Activated T-cell treated with anti-CD3 and anti-CD28 coated beads for 1 hour (primary cell): ENCODE measurements at places on chromosomes 11 and 22.

DNA sequence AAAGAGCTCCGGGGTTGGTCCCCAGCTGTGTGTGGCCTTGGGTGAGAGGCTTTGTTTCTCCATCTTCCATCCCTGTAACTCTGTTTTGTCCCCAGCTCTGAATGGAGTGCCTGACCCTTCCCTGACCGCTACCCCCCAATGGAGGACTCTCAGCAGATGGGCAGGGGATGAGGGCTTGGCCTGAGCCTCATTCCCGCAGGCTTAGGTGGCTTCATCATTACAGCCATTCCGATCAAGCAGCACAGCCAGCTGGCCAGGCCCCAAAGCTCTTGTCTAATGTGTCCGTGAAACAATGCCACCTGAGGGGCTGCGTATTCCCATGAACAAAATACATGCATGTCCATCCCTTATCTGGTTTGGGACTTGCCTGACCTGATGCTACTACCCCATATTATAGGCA lies 3.9 kb upstream of the CDC42EP2 start:
- no peak for DNase-seq

DNA sequence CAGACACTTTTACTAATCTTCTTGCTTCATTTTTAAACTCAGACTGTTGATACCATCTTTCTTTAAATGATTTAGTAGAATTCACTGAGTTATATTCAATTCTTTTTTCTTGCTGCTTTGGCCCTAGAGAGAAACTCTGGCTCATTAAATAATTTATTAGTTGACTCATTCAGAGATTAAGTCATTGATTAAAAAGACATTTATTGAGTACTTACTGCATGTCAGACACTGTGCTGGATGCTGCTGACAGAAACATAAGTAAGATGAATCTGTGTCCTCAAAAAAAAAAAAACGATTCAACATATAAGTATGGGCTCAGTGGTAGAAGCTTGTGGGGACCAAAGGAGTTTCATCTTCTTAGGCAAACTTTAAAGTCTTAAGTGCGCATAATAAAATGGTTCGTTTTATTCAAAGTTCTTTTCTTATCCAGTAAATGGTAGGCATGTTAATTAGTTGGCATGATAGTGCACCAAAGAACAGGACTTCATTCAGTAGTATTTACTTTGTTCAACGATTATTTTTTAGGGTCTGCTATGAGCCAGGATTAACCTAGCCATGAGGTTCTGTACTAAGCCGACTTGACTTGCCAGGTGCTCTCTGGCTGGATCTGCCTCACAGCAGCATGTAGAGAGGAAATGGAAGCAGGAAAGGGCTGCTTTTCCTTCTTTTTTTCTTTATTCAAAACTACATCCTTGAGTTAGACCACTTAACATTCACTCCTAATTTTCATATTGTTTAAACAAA lies 281.0 kb upstream of the CTSC start:
- no peak for DNase-seq

DNA sequence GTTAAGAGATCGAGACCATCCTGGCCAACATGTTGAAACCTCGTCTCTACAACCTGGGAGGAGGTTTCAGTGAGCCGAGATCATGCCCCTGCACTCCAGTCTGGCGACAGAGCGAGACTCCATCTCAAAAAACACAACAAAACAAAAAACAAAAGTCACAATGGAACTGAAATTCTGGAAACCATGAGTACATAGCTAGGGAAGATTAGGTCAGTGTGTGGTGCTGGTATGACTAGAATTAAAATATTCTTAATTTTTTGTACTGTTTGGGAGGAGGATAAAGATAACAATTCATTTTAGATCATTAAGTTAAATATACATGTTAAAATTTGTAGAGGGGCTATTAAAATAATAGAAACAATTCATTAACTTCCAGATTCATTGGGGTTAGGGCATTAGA lies 344.4 kb downstream of the TBC1D22A start:
- DNase-seq, result no peak

- DNase-seq, result no peak
These were observed 12.3 kb downstream of the MS4A6A start for GRCh38 chr11:60170566-60170965.

DNA sequence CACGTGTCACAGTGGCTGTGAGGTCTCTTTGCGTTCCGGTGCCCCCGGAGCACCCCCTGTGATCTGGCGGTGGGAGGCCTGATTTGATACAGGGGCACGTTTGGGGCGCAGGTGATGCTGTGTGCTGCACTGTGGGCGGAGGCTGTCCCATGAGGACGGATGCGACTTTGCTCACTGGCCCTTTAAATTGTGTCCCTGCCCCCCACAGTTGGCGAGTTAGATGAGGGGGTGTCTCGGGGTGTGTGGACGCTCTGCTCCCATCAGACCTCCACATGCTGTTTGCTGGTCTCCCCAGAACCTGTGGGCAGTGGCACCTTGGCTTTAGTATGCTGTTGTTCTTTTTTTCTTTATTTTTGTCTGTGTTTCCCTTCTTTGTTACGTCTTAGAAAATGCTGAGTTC lies 5.2 kb downstream of the ZBED4 start:
- no peak for DNase-seq

DNA sequence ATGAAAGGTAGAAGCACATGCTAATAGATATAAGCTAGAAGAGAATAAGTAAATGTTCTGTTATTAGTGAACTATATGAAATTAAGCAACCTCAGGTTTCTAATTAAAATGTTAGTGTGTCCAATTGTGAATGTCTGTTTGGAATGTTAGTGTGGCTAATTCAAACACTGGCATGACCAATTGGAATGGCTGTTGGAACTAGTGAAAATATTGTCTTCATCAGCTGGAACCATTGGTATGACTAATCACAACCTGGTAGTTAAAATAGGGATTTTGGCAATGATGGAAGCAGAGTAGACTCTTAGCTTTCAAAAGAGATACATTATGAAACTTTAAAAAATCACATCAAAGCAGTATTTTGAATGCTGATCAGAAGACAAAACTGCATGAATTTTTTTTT lies 66.8 kb downstream of the CYB5R2 start:
- DNase-seq, result no peak

- no peak for DNase-seq
These were observed 22.9 kb upstream of the MUC5B start for GRCh38 chr11:1199751-1200610.

GRCh38 chr11:102685338-102685737 lies 20.2 kb downstream of the MMP27 start:
- DNase-seq, result no peak

DNA sequence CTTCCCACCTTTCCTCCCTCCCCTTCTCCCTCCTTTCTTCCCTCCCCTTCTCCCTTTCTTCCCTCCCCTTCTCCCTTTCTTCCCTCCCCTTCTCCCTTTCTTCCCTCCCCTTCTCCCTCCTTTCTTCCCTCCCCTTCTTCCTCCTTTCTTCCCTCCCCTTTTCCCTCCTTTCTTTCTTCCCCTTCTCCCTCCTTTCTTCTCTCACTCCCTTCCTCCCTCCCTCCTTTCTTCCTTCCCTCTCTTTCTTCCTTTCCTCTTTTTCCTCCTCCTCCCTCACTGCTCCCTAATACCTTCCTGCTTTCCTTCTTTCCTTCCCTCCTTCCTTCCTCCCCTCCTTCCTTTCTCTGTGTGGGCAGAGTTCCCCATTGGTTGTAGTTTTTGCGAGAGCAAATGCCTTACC lies 76.1 kb downstream of the PGR start:
- DNase-seq, result no peak

DNA sequence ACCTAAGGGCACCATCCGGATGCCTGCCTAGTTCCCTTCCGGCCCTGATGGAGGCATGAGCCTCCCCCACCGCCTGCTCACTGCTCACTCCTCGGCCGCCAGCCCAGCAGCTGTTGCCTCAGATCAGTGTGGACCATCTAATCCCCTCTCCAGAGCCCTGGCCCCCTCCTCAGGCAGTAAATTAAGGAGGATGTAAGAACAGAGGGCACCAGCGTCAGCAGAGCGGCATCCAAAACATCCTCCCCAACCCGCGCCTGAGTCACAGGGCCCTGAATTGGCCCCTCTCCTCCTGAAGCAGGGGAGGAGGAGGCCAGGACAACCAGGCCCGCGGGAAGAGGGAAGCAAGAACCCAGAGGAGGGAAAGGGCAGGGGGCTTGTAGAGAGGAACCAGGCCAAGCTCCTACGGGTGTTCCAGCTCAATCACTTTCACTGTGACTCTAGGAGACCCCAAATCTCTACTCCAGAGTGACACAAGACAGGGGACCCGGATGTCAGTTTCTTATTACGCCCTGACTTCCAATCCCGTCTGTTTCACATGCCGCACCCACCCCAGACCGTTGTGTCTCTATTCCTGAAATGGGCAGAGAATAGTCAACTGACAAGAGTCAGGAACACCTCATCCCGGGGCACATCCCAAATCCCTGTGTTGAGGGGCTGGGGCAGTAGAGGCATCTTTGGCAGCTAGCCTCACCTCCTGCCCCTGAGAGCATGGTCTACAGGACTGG lies 31.3 kb upstream of the MYOD1 start:
- no peak for DNase-seq

GRCh38 chr22:21972293-21972779 lies 10.3 kb downstream of the TOP3B start:
- peak; percentile 50 for DNase-seq

DNA sequence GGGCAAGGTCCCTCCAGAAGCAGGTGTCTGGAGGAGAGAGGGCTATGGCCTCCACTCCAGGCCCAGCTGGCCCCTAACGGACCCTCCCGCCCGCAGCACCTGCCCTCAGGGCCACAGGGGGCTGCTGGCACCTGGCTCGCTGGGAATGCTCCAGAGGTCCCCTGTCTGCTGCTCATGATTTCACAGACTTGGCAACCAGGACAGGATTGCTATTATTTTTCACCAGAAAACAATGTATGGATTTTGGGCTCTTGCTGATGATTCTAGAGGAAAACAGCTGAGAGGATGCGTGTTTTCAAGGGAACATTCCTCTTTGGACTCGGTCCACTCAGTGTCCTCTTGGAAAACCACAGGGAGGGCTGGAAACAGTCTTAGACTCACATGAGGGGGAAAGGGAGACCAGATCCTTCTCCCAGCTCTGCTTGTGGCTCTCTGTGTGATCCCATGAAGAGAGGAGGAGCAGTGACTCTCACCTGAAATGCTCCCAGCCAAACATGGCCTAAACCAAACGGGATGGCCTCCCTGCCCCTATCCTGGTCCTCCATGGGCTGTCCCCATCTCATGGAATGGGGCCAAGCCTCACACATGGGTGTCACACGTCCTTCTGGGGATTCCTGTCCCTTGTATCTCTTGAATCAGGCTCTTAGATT lies 15.8 kb downstream of the MYEOV start:
- no peak for DNase-seq

- no peak for DNase-seq
These were observed 19.0 kb upstream of the CABP7 start for GRCh38 chr22:29700900-29701154.

DNA sequence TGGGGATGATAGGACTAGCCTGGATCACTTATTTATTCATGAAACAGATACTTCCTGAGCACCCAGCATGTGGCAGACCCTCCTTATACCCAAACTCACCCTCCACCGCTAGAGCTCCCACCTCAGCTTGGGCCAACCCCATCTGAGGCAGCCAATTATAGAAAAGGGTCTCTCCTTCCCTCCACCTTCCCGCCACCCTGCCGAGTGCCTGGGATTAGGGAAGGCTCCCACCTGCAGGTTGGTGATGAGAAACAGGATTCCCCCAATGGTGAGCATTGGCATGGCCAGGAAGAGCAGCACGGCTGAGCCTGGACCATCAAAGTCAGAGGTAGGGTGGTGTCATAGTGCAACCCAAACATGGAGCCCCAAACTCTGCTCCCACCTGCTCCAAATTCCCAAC lies 5.9 kb downstream of the SLC43A3 start:
- DNase-seq, result no peak

- no peak for DNase-seq
These were observed 1236.4 kb downstream of the FAM181B start for GRCh38 chr11:81497202-81497804.

DNA sequence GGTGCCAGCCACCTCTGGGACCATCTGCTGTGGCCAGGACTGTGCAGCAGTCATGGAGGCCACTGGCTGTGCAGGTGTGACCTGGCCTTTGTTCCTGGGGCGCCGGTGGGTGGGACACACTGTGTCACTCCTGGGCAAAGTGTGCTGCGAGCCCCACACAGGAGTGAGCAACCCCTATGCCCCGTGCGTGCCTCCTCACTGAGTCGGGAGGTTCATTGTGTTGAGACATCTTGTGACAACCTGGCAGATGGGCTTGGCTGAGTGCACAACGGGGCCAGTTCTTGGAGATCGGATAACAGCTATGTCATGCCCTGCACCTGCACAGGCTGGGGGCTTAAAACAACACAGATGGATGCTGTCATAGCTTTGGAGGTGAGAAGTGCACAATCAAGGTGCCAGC lies 13.5 kb downstream of the ANO1 start:
- no peak for DNase-seq

DNA sequence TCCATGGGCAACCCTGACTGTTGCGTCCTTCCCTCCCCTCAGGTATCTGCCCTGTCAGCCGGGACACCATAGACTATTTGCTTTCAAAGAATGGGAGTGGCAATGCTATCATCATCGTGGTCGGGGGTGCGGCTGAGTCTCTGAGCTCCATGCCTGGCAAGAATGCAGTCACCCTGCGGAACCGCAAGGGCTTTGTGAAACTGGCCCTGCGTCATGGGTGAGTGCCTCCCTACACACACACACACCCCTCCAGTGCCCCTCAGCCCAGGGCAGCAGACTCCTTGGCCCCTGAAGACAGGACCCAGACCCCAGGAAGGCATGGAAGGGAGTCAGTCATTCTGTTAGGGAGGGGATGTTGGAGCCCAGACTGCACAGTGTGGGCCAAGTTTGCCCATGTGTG lies 17.9 kb upstream of the UVRAG start:
- DNase-seq, result no peak

DNA sequence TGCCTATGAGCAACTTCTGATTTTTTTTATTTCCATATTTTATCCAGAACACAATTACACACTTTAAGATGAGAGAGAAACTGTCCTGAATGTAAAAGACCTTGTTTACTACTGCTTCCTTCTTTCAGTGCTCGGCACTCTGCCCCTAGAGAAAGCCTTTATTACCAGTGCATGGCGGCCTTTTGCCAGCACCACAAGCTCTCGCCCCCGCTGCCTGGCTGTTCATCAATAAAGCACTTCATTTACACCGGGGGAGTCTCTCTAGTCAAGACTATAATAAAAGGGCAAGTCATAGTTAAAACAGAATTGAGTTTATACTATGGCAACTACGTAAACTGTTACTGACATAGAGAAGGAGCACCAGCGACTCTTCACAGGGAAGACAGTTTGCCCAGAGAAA lies 259.5 kb downstream of the CADM1 start:
- no peak for DNase-seq
